ENCODE measurements at places on chromosomes 7 and 10.

DNA sequence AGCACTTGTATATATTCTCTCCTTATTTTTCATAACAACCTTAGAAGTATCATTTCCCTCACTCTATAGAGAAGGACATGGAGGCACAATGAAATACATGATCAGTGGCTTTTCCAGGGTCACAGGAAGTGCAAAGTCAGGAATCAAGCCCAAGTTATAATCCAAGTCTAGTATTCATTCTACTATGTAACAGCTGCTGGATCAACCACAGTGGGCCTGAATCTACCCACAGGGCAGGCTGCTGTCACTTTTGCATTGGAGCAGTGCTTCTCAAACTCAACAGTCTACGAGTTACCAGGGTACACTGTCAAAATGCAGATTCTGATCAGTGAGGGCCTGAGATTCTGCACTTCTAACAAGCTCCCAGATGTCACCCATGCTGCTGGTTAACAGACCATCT is 18.3 kb downstream of the ZDHHC16 start:
- DNase-seq: no peak

GRCh38 chr10:25982107-25982506 is 48.1 kb downstream of the MYO3A start:
- no peak for DNase-seq

DNA sequence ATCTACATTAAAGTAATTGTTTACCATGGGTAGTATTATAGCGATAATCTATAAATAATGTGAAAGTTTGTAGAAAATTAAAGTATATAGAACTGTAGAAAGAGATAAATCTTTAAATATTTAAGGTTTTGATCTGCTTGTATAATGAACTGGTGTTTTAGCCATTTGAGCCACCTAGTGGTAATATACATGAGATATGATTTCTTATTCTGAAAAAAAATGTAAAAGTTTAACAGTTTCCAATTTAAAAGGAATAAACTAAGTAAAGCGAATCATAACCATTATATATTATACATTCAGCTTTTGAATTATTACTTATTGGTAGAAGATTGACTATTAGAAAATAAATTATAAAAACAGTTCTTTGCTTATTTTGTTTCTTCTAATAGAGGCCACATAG is 91.2 kb downstream of the OTUD1 start:
- no peak for DNase-seq

GRCh38 chr7:55546814-55547213 is 25.5 kb downstream of the VOPP1 start:
- DNase-seq: peak; percentile 48

All from NCI-H1105 treated with DMSO at 0.1 percent for 48 hours (cell line).